ENCODE measurements at places on chromosomes 3 and 15. TPM values are rescaled to one million over a fixed set of nuclear protein-coding genes. Genes with fewer than 3 reads are reported as not detected.

SUSD5 gene
- total RNA-seq = 0.29 TPM

TERB2 gene
- not detected for total RNA-seq

IQCH gene
- not detected for total RNA-seq

KLHL6 gene
- total RNA-seq = 3.5 TPM

UROC1 gene
- total RNA-seq = not detected

LRTM1 gene
- not detected for total RNA-seq

DNA sequence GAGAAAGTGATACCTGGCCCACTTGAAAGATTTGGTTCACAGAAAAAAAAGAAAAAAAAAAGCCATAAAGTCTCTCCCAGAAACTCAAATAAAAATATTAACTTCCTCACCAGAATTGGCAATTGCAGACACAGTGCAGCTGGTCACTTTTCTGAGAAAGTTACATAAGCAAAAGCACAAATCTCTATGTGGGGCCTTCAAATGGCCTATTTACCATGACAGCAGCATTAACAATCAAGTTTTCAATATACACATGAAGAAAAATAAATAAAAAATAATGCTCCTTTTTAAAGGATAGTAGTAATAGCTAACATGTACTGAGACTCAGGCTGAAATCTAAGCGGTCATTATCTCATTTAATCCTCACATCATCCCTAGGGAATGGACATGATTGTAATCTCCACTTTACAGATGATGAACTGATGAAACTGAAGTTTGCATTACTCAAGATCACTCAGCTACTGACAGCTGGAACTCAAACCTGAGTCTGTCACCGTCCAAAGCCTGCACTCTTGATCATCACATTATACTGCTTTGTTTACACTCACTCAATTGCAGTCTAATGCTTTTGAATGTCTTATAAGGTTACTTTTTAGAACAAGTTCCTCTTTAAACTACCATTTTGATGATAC is 3.3 kb downstream of the NPTN start:
- no peaks in the 10 kb centered on the region for H3K27me3 ChIP-seq
- no peak for DNase-seq
- peaks cover 82% of the 10 kb centered on the region for H3K4me1 ChIP-seq
- H3K4me3 ChIP-seq = no peak overlapping the region
- H3K27ac ChIP-seq = peak overlapping the region; percentile 98

GRCh38 chr3:16529264-16529663 is 15.8 kb upstream of the RFTN1 start:
- no peak overlapping the region for H3K27ac ChIP-seq
- no peaks in the 10 kb centered on the region for H3K4me1 ChIP-seq
- H3K4me3 ChIP-seq = no peak overlapping the region
- no peaks in the 10 kb centered on the region for H3K27me3 ChIP-seq
- no peaks in the 10 kb centered on the region for H3K36me3 ChIP-seq
- DNase-seq = no peak

DNA sequence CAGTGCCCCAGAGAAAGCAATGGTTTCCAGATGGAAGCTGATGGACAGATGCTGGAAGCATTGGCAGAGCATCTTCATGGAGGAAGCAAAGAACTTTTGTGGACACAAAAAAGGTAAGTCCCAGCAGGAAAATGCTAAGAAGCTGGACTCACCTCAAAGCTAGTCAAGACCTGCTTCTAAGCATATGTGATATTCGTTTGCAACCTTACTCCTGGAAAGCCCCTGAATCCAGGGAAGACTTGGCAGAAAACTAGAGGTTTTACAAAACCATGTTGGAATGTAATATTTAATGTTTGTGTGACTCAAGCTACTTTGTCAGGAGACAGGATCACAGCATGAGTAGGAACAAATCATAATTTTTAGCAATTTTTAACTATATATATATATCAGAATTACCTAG is 288.2 kb downstream of the BCHE start:
- H3K27me3 ChIP-seq = no peaks in the 10 kb centered on the region
- H3K27ac ChIP-seq = no peak overlapping the region
- no peaks in the 10 kb centered on the region for H3K4me1 ChIP-seq
- H3K4me3 ChIP-seq = no peak overlapping the region

GRCh38 chr3:181614878-181615277 is 96.8 kb upstream of the SOX2 start:
- no peaks in the 10 kb centered on the region for H3K36me3 ChIP-seq
- H3K4me3 ChIP-seq = no peak overlapping the region
- no peak for DNase-seq
- H3K4me1 ChIP-seq = no peaks in the 10 kb centered on the region
- no peak overlapping the region for H3K27ac ChIP-seq

DNA sequence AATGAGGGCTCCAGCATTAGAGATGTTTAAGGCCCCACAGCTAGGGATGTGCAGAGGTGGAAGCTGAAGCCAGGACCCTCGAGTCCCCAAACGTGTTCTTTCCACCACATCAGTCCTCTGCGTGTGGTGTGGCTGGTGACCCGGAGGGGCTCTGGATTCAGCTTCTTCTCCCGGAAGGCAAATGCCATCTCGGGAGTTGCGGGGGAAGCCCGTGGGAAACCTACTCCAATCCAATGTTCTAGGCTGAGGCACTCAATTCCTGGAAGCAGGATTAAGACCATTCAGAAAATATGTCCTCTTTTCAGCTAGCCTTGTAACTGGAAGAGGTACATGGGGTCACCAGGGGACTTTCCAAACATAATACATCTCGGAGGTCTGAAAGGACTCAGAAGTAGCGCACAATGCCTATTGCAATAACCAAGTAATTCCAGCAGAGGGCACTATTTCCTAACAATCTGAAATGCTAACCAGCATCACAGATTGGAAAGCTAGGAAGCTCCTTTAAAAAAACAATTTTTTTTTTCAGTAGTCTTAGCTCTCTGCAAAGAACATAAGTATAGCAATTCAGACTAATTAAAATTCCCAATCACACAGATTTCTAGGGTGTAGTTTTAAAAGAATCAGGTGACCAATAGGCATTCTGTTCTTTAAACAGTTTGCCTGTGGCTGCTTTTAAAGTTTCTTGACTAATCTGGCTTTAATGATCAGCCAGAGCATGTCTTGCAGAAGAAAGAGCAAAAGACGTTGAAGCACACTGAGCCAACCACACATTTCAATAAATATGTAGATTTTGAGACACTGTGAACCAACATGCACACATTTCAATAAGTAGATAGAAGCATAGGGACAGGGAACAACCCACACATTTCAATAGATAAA is 36.1 kb downstream of the BNC1 start:
- H3K4me1 ChIP-seq = peaks cover 4% of the 10 kb centered on the region
- no peaks in the 10 kb centered on the region for H3K36me3 ChIP-seq
- H3K4me3 ChIP-seq = no peak overlapping the region
- H3K27me3 ChIP-seq = no peaks in the 10 kb centered on the region
- DNase-seq = peak; percentile 85
- H3K27ac ChIP-seq = no peak overlapping the region

DNA sequence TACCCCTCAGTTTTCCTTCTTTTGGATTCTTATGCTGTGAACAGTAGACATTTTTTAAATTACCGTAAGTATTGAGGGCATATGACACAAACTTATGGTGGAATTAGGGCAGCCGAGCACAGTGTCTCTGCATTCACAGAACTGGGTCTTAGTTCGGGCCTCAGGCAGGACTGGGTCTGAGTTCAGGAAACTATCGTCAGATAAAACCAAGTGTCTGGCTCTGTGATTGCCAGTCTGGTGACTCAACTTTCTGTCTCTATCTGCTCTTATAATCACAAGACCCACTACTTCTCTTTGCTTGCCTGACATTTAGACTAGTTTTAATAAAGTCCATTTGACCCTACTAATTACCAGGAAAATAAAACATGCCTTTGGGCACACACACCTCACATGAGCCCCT is 146.2 kb downstream of the LMLN start:
- no peak overlapping the region for H3K4me3 ChIP-seq
- no peaks in the 10 kb centered on the region for H3K36me3 ChIP-seq
- no peak for DNase-seq
- H3K27ac ChIP-seq = no peak overlapping the region

DNA sequence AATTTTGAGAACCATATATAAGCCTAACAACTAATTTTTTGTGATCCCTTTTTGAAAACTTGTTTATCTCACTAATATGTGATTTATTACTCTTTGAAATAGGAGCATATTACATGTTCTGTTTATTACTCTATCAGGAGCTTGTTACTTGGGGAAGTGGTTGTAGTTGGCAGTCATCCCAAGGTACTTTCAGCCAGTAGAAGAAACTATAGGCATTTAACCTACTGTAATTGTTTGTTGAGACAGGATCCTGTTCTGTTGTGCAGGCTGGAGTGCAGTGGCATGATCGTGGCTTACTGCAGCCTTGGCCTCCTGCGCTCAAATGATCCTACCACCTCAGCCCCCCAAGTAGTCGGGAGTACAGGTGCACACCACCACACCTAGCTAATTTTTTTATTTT is 195.6 kb downstream of the TCF12 start:
- H3K27ac ChIP-seq = no peak overlapping the region
- no peaks in the 10 kb centered on the region for H3K27me3 ChIP-seq
- H3K4me3 ChIP-seq = no peak overlapping the region
- H3K36me3 ChIP-seq = no peaks in the 10 kb centered on the region

- no peaks in the 10 kb centered on the region for H3K27me3 ChIP-seq
- peak; percentile 67 for DNase-seq
- H3K4me3 ChIP-seq = no peak overlapping the region
- peaks cover 79% of the 10 kb centered on the region for H3K4me1 ChIP-seq
- peak overlapping the region; percentile 68 for H3K27ac ChIP-seq
Observed at GRCh38 chr15:41919954-41920538, 26.2 kb upstream of the SPTBN5 start.

- no peak overlapping the region for H3K4me3 ChIP-seq
- H3K27ac ChIP-seq = no peak overlapping the region
Observed at GRCh38 chr3:36475558-36475957, 95.3 kb downstream of the STAC start.

- peak; percentile 19 for DNase-seq
- no peaks in the 10 kb centered on the region for H3K36me3 ChIP-seq
- peak overlapping the region; percentile 48 for H3K27ac ChIP-seq
- H3K4me3 ChIP-seq = peak overlapping the region; percentile 50
Observed at GRCh38 chr3:194203482-194204041, 67.6 kb downstream of the HES1 start.

GRCh38 chr3:66800941-66801545 is 197.1 kb upstream of the KBTBD8 start:
- no peaks in the 10 kb centered on the region for H3K27me3 ChIP-seq
- H3K36me3 ChIP-seq = no peaks in the 10 kb centered on the region
- no peak overlapping the region for H3K4me3 ChIP-seq
- DNase-seq = no peak
- H3K27ac ChIP-seq = no peak overlapping the region
- no peaks in the 10 kb centered on the region for H3K4me1 ChIP-seq

DNA sequence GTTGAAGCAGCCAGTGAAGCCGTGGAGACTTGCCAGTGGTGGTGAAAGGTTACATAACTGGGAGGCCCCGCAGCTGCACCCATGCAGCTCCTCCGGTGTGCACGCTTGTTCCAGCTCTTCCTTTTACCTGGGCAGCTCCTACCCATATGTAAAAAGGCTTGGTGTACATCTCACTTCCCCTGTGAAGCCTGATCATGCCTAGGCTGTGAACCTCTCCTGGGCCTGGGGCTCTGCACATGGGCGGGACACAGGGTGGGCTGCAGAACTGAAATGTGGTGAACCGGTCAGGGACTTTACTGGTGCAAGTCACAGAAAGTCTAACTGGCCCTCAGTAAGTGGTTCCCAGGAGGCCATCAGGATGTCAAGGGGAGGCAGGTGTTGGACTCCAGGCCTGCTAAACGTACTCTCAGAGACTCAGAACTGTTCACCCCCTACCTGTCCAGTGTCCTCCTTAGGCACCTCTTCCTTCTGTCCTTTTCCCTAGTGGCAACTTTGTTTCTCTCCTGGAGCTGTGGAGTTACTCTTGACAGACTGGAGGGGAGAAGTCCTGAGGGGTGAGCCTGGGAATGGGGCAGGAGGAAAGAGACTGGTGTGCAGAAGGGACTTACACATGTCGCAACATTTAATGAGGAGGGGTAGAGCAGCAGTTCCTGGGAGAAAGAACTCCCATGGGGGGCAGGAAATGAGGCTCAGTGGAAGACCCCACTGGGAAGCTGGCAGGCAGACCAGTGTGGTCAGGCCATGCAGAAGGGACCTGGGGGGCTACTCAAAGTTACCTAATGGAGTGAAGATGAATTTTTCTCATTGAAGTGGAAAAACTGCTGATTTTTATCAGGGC is 148.1 kb downstream of the EEFSEC start:
- H3K27me3 ChIP-seq = no peaks in the 10 kb centered on the region
- no peak overlapping the region for H3K4me3 ChIP-seq
- no peaks in the 10 kb centered on the region for H3K4me1 ChIP-seq
- DNase-seq = peak; percentile 4
- no peaks in the 10 kb centered on the region for H3K36me3 ChIP-seq
- H3K27ac ChIP-seq = no peak overlapping the region

DNA sequence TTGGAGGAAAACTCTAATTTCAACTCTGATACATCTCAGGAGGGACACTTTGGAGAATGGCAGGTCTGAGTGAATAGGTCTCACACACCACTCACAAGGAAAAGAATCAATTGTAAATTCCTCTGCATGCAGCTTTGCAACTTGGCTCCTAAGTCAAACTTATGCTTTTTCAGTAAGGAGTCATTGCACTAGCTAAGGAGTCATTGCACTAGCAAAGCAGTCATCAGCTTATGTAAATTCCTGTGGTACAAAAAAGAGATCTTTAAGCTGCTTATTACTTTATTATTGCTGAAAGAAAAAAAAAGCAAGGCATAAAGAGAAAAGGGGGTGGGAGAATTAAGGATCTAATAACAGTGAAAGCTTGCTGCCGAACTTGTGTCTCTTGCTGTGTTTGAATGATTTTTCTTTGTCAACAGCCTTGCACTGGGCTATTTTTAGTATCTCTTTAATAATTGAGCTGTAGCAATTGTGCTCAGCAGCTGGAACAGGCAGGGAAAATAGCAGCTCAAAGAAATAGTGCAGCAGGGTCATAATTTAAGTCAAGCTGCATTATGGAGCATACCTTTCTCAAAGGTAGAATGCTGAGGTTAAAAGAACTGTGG is 154.3 kb upstream of the ARPP21 start:
- H3K4me3 ChIP-seq = no peak overlapping the region
- H3K27ac ChIP-seq = no peak overlapping the region
- no peaks in the 10 kb centered on the region for H3K36me3 ChIP-seq
- no peaks in the 10 kb centered on the region for H3K27me3 ChIP-seq

DNA sequence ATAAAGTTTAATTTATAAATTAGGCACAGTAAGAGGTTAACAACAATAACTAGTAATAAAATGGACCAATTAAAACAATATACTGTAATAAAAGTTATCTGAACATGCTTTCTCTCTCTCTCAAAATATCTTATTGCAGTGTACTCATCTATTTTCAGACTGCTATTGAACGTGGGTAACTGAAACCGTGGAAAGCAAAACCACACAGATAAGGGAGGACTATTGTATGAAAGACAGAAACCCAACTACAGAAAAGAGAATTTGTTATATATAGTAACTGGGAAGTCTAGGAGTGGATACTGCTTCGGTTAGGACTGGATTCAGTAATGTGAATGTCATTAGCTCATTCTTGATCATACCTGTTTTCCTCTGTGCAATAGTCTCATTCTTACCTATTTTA is 119.3 kb upstream of the DAZL start:
- H3K4me1 ChIP-seq = no peaks in the 10 kb centered on the region
- no peaks in the 10 kb centered on the region for H3K36me3 ChIP-seq
- H3K27ac ChIP-seq = no peak overlapping the region
- no peak overlapping the region for H3K4me3 ChIP-seq
- no peaks in the 10 kb centered on the region for H3K27me3 ChIP-seq
